ENCODE measurements at places on chromosomes 6 and 20.

DNA sequence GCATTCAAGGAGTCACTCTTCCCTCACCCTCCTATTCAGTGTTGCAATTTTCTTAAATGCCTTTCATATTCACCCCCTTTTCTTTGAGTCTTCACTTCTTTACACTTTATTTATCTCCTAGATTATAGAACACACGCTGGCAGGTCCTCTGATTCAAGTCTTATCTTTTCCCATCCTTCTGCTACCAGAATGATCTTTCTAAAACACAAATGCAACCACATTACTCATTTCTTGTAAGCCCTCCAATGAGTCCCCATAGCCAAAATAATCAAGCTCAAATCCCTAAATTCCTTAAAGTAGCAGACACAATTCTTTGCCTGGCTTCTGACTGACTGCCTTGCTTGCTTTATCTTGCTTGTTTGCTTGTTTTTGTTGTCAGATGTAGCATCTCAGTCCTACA, 920.0 kb downstream of the TFAP2A start:
- no peak for DNase-seq

DNA sequence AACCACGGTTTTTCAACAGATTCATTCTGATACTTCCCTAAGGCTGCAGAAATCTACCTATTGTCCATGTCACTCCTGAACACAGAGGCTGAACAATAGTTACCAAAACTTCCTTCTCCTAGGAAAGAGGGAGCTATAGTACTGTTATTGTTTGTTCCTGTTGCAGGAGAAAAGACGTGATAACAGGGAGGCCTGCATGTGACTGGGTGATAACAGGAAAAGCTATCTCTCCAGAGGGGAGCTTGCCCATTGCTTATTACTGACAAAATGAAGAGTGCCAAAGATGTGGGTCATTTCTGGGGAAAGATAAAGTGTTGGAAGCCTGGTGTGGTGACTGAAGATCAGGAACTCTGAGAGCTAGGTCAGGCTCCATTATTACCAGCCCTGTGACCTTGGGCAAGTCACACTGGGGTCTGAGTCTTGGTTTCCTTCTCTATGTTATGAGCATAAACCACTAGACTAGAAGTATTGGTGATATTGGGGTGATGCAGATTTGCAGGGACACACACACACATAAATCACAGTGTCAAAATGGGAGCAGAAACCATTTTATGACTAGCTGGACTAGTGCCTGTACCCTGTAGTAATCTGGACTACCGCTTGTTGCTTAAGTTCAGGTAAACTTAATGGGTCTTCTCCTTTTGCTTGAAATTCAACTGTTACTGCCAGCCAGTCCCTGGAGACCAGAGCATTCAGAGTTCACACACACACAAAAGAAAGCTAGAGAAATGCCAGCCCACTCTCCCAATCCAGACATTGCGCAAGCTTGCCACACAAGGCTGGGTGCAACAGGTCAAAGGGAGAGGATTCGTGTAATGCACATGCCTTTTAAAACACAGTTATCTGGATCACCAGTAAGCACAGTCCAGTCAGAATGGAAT, 136.0 kb upstream of the CNR1 start:
- no peak for DNase-seq

- DNase-seq = no peak
Measured at GRCh38 chr6:157656437-157656997, 166.5 kb upstream of the SNX9 start.

- no peak for DNase-seq
Measured at GRCh38 chr20:17859616-17860232, 108.9 kb downstream of the SNX5 start.

GRCh38 chr6:17156112-17156921, 54.5 kb downstream of the STMND1 start:
- peak; percentile 27 for DNase-seq

DNA sequence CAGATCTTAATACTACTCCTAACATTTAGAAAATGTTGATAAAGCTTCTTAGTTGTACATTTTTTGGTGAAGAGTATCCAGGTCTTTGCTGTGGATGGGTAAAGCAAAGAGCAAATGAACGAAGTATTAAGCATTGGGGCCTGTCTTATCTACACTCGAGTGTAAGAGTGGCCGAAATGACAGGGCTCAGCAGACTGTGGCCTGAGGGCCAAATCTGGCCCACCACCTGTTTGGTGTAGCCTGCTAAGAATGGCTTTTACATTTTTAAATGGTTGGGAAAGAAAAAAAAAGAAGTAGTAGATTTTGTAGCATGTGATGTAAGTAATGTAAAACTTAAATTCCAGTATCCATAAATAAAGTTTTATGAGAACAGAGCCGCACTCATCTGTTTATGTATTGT, 19.4 kb upstream of the MAPK13 start:
- DNase-seq = no peak

- DNase-seq = no peak
Measured at GRCh38 chr6:34852406-34853085, 35.3 kb downstream of the TAF11 start.

DNA sequence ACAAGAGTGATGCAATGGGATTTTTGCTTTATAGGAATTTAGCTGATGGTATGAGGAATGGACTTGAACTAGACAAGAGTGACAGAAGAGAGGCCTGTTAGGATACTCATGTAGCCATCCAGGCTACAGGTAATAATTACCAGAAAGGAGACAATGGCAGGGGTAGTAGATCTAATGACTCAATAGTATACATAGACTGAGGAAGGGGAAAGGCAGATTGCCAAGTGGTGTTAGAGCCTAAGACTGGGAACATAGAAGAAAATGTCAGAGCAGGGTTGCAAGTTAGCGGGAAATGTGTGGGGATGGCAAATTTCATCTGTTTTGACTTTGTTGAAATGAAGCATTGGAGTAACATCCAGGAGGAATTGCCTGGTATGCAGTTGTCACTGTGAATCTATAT, 295.6 kb downstream of the UTRN start:
- no peak for DNase-seq

DNA sequence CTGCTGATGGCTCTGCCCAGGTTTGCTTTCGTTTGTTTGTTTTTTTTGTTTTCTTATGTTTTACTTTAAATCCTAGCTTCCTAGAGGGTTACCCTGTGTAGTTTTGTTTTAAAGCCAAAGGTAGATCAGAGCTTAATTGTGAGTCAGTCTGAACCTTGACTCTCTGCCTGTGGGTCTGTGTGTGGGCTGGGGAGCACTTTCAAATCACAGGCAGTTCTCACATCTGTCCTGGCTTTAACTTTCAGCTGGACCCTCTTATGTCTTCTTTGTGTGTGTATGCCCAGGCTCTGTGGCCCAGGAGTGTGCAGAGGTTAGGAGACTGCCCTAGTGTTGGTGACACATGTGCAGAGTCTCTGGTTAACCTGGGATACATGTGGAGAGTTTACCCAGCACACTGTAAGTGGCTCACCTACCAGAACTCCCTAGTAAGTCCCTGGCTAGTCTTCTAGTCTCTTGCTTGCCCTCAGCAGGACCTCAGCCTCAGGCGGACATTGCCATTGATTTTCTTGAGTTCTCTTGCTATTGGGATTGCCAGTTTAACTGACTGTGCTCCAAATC, 19.0 kb downstream of the HIVEP1 start:
- no peak for DNase-seq

DNA sequence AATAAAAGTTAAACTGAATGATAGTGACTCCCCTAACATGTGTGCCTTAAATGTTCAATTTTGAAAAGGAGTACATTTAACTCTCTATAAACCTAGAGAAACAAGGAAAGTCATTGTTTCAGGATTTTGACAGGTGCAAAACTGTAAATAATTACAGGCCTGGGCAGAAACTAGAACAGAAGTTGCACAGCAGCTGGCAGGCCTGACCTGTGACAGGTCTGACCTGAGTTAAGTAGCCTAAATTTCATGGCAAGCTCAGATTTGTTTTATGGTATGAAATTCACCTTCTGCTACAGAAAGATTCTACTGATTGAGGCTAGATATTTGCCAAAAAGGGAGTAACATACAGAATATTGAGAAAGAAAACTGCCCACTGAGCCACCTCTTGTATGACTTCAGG, 166.1 kb downstream of the CDKAL1 start:
- no peak for DNase-seq

All from KG1 (cell line).